ENCODE measurements at places on chromosomes 3 and 15.

- DNase-seq = no peak
Measured at GRCh38 chr3:28586325-28586724, 237.7 kb upstream of the AZI2 start.

DNA sequence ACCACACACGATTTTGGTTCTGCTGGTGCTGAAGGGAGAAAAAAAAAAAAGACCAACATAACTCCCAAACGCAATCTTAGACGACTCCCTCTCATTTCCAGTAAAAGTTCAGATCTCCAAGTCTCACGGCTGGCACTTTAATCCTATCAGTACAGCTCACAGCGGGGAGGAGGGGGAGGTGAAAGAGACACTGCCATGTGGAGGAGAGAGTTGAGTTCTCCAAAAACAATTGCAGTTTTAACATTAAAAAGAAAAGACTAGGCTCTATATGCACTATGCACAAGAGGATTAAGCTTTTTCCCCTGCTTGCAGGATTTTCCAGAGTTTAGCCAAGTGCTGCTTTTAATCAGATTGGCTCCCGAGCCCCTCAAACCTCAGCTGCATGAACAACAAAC, 16.8 kb downstream of the BMF start:
- no peak for DNase-seq

DNA sequence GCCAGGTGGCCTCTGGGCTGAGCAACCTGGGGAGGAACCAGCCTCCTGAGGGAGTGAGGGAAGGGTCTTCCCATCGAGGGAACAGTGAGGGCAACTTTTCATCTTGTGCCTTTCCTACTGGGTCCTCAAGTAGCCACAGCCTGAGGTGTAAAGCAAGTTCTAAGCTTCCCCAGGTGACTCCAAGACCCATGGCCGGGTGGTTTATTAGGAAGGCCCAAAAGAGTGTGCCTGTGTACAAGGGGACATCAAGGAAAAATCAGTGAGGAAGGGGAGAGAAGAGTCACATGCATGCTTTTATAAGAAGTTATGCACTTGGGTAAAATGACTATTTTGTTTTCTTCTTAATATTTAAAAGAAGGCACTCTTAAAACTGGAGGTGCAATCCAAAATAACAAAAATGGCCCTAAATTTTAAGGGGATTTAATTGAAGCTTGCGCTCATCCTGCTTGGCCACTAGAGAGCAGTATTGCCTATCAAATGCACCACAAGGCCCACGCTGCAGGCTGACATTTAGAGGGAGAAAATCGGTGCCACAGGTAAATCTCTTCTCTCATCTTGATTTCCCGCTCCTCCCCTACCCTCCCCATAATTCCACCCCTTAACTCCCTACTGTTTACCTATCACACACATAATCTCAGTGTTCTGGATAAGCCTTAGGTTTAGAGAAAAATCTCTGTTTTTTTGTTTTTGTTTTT, 6.7 kb downstream of the NANOGP8 start:
- peak; percentile 58 for DNase-seq

DNA sequence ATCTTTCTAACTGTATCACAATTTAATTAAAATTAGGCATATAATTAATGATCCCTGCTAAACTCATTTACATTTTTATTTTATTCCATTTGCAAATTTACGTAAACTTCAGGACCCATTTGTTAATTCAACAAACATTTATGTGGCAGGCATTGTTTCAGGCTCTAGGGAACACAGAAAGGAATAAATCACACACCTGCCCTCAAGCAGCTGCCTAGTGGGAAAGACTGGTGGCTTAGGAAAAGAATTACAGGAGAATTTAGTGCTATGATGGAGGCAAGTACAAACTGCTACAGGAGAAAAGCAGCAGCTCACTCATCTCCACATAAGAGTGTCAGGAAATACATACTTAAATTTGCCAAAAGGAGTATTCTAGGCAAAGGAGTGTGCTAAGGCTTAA, 11.2 kb downstream of the CBLB start:
- DNase-seq = no peak

GRCh38 chr3:32240159-32240545, 1.7 kb downstream of the CMTM8 start:
- DNase-seq = peak; percentile 45

GRCh38 chr15:44261007-44261706, 27.4 kb upstream of the GOLM2 start:
- no peak for DNase-seq

DNA sequence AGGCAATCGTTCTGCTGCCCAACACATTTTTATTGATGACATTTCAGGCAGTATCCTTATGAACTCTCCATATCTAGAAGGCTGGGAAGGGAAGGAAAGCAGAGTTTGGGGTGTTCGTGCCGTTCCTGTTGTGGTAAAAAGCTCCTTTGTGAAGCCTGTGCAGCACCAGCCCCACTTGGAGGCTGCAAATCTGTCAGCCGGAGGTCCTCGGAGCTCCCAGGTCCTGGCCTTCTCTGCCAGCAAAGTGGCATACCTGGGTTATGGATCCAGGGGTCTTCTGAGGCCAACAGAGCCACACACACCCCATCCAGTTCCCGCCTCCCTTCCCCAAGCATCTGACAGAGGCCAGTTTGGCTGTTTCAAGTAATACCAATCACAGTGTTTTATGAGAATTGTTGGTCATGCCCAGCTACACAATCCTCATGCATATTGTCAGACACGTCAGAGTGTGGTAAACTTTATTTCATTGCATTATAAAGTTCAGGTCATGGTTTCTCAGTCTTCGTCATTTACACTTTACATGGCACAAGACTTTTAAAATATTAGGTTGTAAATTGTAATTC, 15.9 kb upstream of the USP3 start:
- DNase-seq = no peak

GRCh38 chr3:3309887-3310286, 130.4 kb upstream of the CRBN start:
- no peak for DNase-seq

Measured in activated CD4-positive, alpha-beta T cell treated with anti-CD3 and anti-CD28 coated beads, Interleukin-2, amount 50 U/mL, for 16 hours (primary cell).